Spleen (tissue), 13 donors: ENCODE measurements at places on chromosomes 3 and 15.
A peak's percentile ranks its signal among the peaks of the same experiment; 100 is the strongest.

DNA sequence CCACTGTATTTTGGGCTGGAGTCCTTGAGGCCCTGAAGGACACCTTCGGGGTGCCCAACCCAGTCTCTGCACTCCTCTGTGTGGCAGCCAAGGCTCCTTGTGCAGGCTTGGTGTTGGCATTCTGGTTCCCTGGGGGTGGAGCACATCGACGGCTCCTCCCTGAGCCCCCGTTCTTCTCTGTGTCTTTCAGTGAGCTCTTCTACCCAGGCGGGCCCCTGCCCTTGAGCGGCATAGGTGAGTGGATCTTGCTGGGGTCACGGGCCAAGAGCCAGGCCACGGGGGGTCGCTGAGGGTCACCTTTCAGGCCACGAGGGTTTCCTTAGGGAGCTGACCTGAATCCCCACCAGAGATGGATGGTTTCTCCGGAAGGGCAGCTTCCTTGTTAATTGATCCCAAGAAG is 234.8 kb downstream of the SNRPN start:
- H3K27me3 ChIP-seq, result no peaks in the 10 kb centered on the region
- no peaks in the 10 kb centered on the region for H3K36me3 ChIP-seq
- no peaks in the 10 kb centered on the region for H3K4me1 ChIP-seq
- DNase-seq, result no peak

- no peak overlapping the region for H3K27ac ChIP-seq
- H3K4me3 ChIP-seq, result no peak overlapping the region
- no peaks in the 10 kb centered on the region for H3K4me1 ChIP-seq
- H3K27me3 ChIP-seq, result no peaks in the 10 kb centered on the region
- no peaks in the 10 kb centered on the region for H3K36me3 ChIP-seq
These were observed 29.3 kb downstream of the NGRN start for GRCh38 chr15:90294601-90295269.

- H3K4me1 ChIP-seq, result peaks cover 9% of the 10 kb centered on the region
- H3K27ac ChIP-seq, result no peak overlapping the region
- H3K27me3 ChIP-seq, result peaks cover 11% of the 10 kb centered on the region
These were observed 30.2 kb upstream of the AMOTL2 start for GRCh38 chr3:134404366-134404885.

GRCh38 chr3:126034481-126035361 is 49.2 kb downstream of the SLC41A3 start:
- no peaks in the 10 kb centered on the region for H3K27me3 ChIP-seq
- no peak overlapping the region for H3K4me3 ChIP-seq

DNA sequence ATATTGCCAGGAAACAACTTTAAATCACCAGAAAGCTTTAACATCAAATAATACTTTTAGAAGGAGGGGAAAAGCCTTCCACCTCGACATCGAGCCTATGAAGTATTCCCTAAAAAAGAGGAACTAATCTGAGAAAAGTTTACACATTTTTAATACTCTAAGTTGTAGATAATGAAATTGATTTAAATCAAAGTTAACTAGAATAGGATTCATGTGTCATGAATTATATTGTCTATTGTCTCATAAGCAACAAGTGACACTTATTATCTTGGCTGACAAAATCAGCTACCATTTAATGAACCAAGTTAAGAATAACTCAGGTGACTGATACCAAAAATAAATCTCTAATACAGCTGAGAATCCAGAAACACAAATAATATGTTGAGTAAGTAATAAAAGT is 56.6 kb downstream of the TSC22D2 start:
- no peaks in the 10 kb centered on the region for H3K36me3 ChIP-seq
- H3K4me1 ChIP-seq, result no peaks in the 10 kb centered on the region
- no peak for DNase-seq
- no peaks in the 10 kb centered on the region for H3K27me3 ChIP-seq

DNA sequence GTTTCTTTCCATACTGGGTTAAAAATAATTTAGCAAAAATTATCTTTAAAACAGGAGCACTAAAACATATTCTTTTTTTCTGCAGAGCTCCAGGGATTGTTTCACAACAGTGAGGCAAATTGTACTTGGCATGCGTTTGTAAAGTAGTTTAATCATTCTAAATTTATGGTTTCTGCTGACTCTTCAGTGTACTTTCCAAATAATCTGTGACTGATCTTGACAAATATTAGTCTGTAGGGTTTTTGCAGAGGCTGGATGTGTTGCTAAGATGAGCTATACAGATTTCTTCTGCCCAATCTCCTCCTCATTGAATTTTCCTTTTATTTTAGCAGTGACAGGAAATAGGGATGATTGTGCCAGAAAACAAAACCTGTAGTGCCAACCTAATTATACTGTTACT is 328.0 kb upstream of the MANF start:
- no peak overlapping the region for H3K4me3 ChIP-seq
- no peaks in the 10 kb centered on the region for H3K27me3 ChIP-seq
- no peak for DNase-seq
- no peaks in the 10 kb centered on the region for H3K36me3 ChIP-seq
- no peak overlapping the region for H3K27ac ChIP-seq

GRCh38 chr15:75620058-75620820 is 5.3 kb downstream of the SNUPN start:
- H3K4me3 ChIP-seq, result no peak overlapping the region
- H3K4me1 ChIP-seq, result peaks cover 18% of the 10 kb centered on the region
- H3K27ac ChIP-seq, result peak overlapping the region; percentile 63
- no peak for DNase-seq
- H3K27me3 ChIP-seq, result no peaks in the 10 kb centered on the region

DNA sequence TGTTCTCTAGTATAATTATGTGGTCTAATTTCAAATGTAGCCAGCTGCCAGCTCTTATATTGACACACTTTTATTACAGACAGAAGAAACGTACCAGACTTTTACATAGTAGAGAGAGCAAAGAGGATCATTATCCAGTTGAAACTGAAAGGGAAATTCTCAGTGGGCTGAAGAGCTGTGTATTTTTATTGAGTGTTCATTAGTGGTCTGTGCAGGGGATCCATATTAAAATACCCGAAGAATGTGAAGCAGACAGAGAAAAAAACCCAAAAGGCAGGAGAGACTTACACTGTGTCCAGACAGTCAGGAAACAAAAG is 41.3 kb downstream of the MYRIP start:
- no peaks in the 10 kb centered on the region for H3K27me3 ChIP-seq
- H3K27ac ChIP-seq, result no peak overlapping the region
- H3K4me3 ChIP-seq, result no peak overlapping the region
- no peak for DNase-seq
- no peaks in the 10 kb centered on the region for H3K4me1 ChIP-seq

DNA sequence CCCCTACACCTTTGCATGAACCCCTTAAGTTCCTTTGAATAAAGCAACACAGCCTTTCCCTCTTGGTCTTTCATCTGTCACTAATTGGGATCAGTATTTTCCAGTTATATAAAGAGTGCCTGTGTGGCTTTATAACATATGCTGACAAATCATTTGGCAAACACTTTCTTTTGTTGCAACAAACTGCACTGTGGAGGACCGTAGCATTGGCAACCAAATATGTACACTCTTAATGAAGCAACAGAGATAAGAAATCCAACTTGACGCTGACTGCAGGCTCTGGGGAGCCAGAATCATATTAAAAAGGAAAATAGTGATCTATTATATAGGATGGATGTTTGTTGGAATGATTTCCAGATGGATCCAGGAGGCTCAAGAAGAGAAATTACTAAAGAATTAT is 120.1 kb upstream of the PRICKLE2 start:
- no peaks in the 10 kb centered on the region for H3K4me1 ChIP-seq
- H3K4me3 ChIP-seq, result no peak overlapping the region
- H3K27me3 ChIP-seq, result no peaks in the 10 kb centered on the region

DNA sequence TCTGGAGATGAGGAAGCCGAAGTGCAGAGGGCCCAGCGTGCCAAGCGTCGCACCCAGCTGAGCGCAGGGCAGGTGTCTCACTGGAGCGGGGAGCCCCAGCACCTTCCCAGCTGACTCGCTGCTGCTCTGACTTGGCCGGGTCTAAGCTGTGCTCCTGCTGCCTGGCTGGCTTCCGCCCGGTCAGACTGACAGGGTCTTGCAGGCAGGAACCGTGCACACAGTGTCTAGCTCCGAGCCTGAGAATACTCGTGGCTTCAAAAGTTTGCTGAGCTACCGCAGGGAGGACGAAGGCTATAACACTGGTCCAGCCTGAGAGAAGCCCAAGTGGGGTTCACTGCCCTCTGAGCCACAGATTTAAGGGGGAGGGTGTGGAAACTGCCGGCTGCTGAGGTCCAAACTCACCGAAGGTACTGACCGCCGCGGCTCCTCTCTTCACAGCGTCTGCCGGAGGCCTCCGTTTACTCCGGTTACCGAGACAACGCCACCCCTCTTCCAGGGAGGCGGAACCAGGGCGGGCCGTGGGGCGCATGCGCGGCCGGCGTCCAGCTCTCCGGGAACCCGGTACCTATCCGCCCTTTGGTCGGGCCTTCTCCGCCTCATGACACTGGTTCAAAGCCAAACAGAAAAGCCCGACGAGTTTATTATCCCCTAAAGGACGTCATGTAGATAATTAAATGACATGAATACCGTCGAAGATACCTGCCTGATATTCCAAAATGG is at the start of gene CFAP44:
Gene CFAP44, minus strand, starts transcription at position 443 of the 720 bp plus-strand sequence. CDS start 7,829 bp downstream, outside the sequence.
- H3K4me1 ChIP-seq, result peaks cover 4% of the 10 kb centered on the region
- no peaks in the 10 kb centered on the region for H3K27me3 ChIP-seq
- peak; percentile 86 for DNase-seq
- H3K27ac ChIP-seq, result no peak within 1 kb of the TSS

GRCh38 chr3:123337948-123338619 is 110.8 kb downstream of the ADCY5 start:
- H3K27me3 ChIP-seq, result no peaks in the 10 kb centered on the region
- H3K4me3 ChIP-seq, result no peak overlapping the region
- no peaks in the 10 kb centered on the region for H3K36me3 ChIP-seq
- DNase-seq, result peak; percentile 71
- H3K27ac ChIP-seq, result no peak overlapping the region

- no peak overlapping the region for H3K27ac ChIP-seq
- DNase-seq, result no peak
- H3K4me1 ChIP-seq, result peaks cover 12% of the 10 kb centered on the region
- H3K27me3 ChIP-seq, result no peaks in the 10 kb centered on the region
- peaks cover 17% of the 10 kb centered on the region for H3K36me3 ChIP-seq
These were observed 24.0 kb downstream of the LTF start for GRCh38 chr3:46440531-46441294.
